ENCODE measurements at places on chromosomes 11 and 22. TPM values are rescaled to one million over a fixed set of nuclear protein-coding genes. Genes with fewer than 3 reads are reported as not detected.
A peak's percentile ranks its signal among the peaks of the same experiment; 100 is the strongest.

GRCh38 chr22:23622634-23623033 is 9.5 kb downstream of the DRICH1 start:
- H3K27me3 ChIP-seq = no peaks in the 10 kb centered on the region
- H3K36me3 ChIP-seq = peaks cover 7% of the 10 kb centered on the region
- no peaks in the 10 kb centered on the region for H3K4me1 ChIP-seq
- H3K4me3 ChIP-seq = no peak overlapping the region
- no peak for DNase-seq

- H3K4me1 ChIP-seq = peaks cover 52% of the 10 kb centered on the region
- no peaks in the 10 kb centered on the region for H3K36me3 ChIP-seq
- H3K27ac ChIP-seq = peak overlapping the region; percentile 48
- H3K4me3 ChIP-seq = peak overlapping the region; percentile 85
- no peak for DNase-seq
Observed at GRCh38 chr11:110713449-110713776, 1.2 kb upstream of the ARHGAP20 start.

DNA sequence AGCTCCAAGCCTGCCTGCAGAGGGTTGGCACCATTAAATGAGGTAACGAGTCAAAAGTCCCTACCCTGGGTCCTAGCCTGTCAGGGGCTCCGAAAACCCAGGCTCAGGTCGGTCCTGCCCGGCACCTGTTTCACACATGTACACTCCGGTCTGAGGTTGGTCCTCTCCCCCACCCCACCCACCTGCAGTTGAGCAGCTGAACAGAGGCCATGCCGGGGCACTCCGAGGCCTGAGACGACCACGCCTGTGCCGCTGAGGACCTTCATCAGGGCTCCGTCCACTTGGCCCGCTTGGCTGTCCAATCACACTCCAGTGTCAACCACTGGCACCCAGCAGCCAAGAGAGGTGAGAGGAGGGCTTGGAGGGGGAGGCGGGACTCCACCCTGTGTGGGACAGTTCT is 1.6 kb downstream of the TSSC4 start:
- H3K4me3 ChIP-seq = no peak overlapping the region
- H3K27me3 ChIP-seq = no peaks in the 10 kb centered on the region
- H3K36me3 ChIP-seq = peaks cover 43% of the 10 kb centered on the region
- H3K4me1 ChIP-seq = peaks cover 25% of the 10 kb centered on the region

- H3K27ac ChIP-seq = peak overlapping the region; percentile 40
- H3K4me3 ChIP-seq = no peak overlapping the region
- peaks cover 12% of the 10 kb centered on the region for H3K4me1 ChIP-seq
- H3K27me3 ChIP-seq = no peaks in the 10 kb centered on the region
Observed at GRCh38 chr11:34274712-34275398, 83.0 kb downstream of the ABTB2 start.

DNA sequence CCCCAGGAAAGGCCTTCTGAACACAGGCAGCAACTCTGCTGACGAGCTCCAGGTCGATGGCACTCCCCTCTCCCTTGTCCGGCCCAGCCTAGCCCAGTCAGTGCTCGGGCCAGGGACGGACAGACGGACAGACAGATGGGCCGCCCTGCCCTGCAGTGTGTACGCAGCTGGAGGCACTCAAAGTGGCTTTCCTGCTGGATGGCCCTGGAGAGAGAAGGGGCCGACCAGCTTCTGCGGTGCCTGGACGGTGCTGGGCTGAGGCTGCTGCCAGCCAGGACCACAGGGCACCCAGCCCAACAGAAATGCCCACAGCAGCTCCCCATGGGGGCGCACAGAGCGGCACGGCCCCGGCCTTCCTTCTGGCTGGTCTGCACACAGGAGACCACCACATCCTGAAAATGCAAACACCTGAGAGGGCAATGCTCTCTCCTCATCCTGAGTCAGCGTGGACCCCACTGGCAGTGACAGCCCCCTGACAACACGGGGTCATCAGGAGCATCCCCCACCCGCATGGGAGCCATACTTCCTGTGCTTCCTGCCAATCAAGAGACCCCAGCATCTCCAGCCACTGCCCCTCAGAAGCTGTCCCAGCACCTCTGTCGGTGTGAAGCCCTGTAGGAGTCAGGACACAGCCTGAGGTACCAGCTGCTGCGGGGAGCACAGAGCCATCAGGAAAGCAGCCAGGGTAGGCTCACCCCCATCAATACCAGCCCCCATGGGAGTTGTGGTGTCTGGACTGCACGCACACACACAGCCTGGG is 692 bp upstream of the MOB2 start:
- H3K27ac ChIP-seq = peak overlapping the region; percentile 93
- DNase-seq = no peak
- peak overlapping the region; percentile 22 for H3K4me3 ChIP-seq
- H3K36me3 ChIP-seq = no peaks in the 10 kb centered on the region
- peaks cover 77% of the 10 kb centered on the region for H3K4me1 ChIP-seq
- no peaks in the 10 kb centered on the region for H3K27me3 ChIP-seq

DNA sequence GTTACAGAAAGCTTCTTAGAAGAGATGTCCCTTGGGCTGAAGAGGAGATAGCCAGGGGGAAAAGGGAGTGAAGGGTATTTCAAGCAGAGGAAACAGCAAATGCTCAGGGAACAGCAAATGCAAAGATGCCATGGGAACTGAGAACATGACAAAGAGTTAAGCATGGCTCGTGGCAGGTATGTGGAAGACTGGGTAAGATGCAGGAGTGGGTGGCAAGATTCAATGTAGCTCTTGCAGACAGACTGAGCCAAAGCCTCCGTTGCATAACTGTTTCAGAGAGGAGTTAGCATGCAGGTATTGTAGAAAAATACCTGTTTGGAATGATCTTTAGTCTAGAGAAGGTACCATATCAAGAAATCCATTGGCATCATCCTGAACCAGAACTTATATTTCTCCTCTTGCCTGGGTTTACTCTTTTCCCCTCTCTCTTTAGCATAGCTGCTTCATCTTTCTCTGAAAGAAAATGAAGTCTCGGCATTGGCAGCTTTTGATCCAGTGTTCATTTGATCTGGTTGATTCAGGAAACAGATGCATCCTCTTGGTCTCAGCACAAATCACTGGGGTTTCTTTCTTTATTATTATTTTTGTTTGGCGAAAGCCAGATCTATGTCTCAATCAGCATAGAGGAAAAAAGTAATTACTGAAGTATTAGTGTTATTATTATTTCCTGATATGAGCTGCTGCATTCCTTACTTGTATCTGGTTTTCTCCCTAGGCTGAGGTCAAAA is 41.7 kb upstream of the NUP160 start:
- no peaks in the 10 kb centered on the region for H3K4me1 ChIP-seq
- H3K4me3 ChIP-seq = no peak overlapping the region
- H3K27me3 ChIP-seq = no peaks in the 10 kb centered on the region

- DNase-seq = no peak
- no peak overlapping the region for H3K4me3 ChIP-seq
- H3K36me3 ChIP-seq = no peaks in the 10 kb centered on the region
- H3K27me3 ChIP-seq = no peaks in the 10 kb centered on the region
- H3K27ac ChIP-seq = no peak overlapping the region
- no peaks in the 10 kb centered on the region for H3K4me1 ChIP-seq
Observed at GRCh38 chr11:123841174-123841573, 35.0 kb upstream of the OR6M1 start.

DNA sequence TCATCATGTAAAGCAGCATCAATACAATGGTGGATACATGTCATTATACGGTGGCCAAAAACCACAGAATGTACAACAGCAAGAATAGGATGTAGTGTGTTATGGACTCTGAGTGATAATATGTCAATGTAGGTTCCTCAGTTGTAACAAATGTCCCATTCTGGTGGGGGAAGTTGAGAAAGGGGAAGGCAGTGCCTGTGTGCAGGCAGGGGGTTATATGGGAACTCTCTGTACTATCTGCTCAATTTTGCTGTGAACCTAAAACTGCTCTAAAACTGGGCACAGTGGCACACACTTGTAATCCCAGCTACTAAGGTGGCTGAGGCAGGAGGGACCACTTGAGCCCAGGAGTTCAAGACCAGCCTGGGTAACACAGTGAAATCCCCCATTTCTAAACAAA is 5.9 kb downstream of the CHKA start:
- no peaks in the 10 kb centered on the region for H3K27me3 ChIP-seq
- DNase-seq = no peak
- no peak overlapping the region for H3K4me3 ChIP-seq
- H3K4me1 ChIP-seq = peaks cover 53% of the 10 kb centered on the region
- H3K27ac ChIP-seq = peak overlapping the region; percentile 98

GRCh38 chr11:65766535-65766934 is 14.2 kb downstream of the AP5B1 start:
- H3K4me3 ChIP-seq = no peak overlapping the region
- H3K36me3 ChIP-seq = no peaks in the 10 kb centered on the region
- no peak overlapping the region for H3K27ac ChIP-seq
- peak; percentile 89 for DNase-seq
- no peaks in the 10 kb centered on the region for H3K27me3 ChIP-seq

DNA sequence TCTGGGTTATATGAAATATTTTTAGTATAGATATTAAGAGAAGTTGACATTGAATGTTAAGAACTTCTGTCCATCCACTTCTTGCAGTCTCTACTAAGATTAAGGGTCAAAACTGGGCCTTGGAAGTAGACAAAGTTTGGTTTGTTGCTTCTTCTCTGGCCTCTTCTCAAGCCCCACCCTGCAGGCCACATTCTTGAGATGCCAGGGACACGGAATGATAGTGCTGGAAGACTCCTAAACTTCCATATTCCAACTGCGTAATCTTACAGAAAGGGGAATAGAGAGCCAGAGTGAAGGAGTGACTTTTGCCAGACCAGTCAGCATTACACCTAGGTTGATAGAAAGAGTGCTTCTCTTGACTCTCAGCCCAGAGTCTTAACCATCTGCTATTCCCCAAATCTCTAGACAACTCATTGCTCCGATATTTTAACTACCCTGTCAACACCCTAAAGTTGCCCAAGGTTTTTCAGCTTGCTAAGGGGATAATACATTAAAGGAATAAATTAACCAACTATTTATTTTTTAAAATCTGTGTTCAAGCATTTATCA is 136.4 kb upstream of the SYN3 start:
- H3K27me3 ChIP-seq = no peaks in the 10 kb centered on the region
- no peak for DNase-seq
- no peak overlapping the region for H3K4me3 ChIP-seq
- H3K36me3 ChIP-seq = no peaks in the 10 kb centered on the region
- no peaks in the 10 kb centered on the region for H3K4me1 ChIP-seq
- no peak overlapping the region for H3K27ac ChIP-seq

GRCh38 chr22:27019827-27020226 is 362.4 kb downstream of the MIAT start:
- no peaks in the 10 kb centered on the region for H3K27me3 ChIP-seq
- H3K36me3 ChIP-seq = no peaks in the 10 kb centered on the region
- H3K4me1 ChIP-seq = no peaks in the 10 kb centered on the region
- peak overlapping the region; percentile 44 for H3K27ac ChIP-seq
- DNase-seq = no peak
- no peak overlapping the region for H3K4me3 ChIP-seq

- H3K4me1 ChIP-seq = peaks cover 14% of the 10 kb centered on the region
- H3K27ac ChIP-seq = no peak within 1 kb of the TSS
- H3K27me3 ChIP-seq = peaks cover 45% of the 10 kb centered on the region
- H3K36me3 ChIP-seq = no peaks in the 10 kb centered on the region
- peak within 1 kb of the TSS; percentile 30 for H3K4me3 ChIP-seq
- DNase-seq = no peak
Observed at GRCh38 chr11:131370090-131370751, at the start of gene NTM. Gene NTM, plus strand, starts transcription at chr11:131370615.

DNA sequence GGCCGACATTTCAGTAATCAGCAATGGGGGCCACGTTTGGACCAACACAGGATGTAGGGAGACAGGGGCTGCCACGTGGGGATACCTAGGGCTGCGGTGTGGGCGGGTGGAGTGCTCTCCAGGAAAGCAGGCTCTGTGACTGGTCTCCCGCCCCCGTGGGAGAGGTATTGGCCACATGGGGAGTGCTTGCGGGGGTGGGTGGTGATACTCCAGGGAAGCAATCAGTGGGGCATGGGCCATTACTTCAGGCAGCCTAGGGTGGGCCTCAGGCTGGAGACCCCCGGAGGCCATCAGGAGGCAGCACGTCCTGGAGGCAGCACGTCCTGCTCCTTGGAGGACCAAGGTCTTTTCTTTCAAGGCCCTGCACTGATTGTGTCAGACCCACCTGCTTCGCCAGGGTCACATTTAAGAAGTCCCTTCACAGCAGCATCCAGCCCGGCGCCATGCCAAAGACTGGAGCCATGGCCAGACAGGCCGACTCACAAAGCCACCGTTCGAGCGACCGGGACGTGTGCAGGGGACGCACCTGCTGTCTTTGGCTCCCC is 3.0 kb upstream of the MUC2 start:
- H3K27me3 ChIP-seq = peaks cover 2% of the 10 kb centered on the region
- H3K36me3 ChIP-seq = no peaks in the 10 kb centered on the region
- peaks cover 15% of the 10 kb centered on the region for H3K4me1 ChIP-seq

DNA sequence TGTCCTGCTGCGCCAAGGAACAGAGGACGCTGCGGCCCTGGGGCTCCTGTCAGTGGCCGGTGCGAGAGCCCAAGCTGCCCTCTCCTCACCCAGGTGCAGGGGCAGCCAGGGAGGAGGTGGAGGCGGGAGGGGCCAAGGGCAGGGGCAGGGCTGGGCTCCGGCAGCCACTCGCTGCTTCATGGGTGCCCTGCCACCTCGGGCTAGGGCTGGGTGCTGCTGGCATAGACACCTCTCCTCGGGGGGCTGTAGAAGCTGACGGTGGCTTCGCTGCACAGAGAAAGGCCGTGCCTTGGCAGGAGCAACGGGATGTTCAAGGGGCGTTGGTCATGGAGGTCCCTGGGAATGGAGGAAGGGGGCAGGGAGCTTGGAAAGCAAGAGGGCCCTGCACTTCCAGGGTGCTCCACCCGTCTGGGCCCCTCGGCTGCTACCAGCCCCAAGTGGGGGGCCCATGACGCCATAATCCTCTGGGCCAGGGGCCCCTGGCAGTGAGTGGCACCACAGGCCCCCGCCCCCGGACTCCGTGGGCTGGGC is 1.6 kb upstream of the TBX1 start:
- H3K27me3 ChIP-seq = peaks cover 56% of the 10 kb centered on the region
- no peak overlapping the region for H3K4me3 ChIP-seq
- H3K36me3 ChIP-seq = no peaks in the 10 kb centered on the region
- H3K27ac ChIP-seq = no peak overlapping the region
- DNase-seq = no peak
- H3K4me1 ChIP-seq = peaks cover 50% of the 10 kb centered on the region

DNA sequence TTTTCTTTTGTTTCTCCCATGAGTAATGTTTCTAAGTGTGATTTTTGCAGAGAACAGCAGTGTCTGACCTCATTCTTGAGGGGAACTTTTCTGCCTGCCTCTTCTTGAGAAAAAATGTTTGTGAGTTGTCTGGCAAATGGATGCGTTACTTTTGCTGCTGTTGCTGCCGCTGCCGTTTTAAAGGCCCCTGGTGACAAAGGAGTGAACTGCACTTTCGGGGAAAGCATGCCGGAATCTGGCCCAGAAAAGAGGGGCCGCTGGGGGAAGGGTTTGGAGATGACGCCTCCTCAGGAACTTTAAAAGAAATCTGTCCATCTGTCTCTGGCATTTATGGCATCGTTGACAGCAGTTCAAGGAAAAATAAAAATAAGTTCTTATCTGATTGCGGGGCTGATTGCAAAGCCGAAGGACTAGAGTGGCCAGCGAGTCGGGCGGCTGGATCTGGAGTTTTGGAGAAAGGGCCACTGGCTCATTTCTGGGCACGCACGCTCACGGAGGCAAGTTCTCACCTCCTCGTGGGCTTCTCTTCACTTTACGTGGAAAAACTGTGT is 16.5 kb downstream of the ZBTB16 start:
- H3K36me3 ChIP-seq = peaks cover 88% of the 10 kb centered on the region
- H3K4me1 ChIP-seq = peaks cover 100% of the 10 kb centered on the region

RASGRP2 gene
- 32.8 TPM for total RNA-seq

BRD1 gene
- total RNA-seq = 54.1 TPM

PARVB gene
- 22.0 TPM for total RNA-seq

P4HA3 gene
- 2.1 TPM for total RNA-seq

HMGXB4 gene
- total RNA-seq = 15.9 TPM

OR52E8 gene
- not detected for total RNA-seq

APOA1 gene
- not detected for total RNA-seq

OR2AG1 gene
- not detected for total RNA-seq

TEX54 gene
- total RNA-seq = not detected

DNAJB7 gene
- total RNA-seq = not detected

C11orf42 gene
- not detected for total RNA-seq
